ENCODE measurements at places on chromosomes 12 and 14.
A peak's percentile ranks its signal among the peaks of the same experiment; 100 is the strongest.

GRCh38 chr12:53145383-53146260 is 34.9 kb upstream of the ZNF740 start:
- no peak for DNase-seq

- no peak for DNase-seq
Observed at GRCh38 chr12:2297004-2297403, 244.2 kb downstream of the CACNA1C start.

- DNase-seq, result peak; percentile 78
Observed at GRCh38 chr12:76084863-76085519, 506 bp upstream of the NAP1L1 start.

DNA sequence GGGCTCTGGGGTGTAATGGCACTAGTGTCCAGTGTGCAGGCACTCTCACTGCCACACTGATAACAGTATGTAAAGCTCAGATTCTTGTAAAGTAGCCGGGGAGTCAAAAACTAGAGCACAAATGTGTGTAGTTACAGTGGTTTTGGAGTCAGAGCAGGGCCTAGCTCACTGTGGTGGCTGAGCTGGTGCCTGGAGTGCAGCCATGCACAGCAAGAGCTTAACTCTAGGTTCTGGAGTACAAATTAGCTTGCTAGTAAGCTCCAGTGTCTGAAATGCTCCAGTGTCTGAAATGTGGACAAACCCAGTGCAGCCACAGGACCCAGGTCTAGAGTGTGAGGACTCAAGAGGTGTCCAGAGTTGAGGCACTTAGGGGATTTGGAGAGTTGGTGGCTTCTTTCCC is 149.2 kb downstream of the MSRB3 start:
- DNase-seq, result no peak

- DNase-seq, result no peak
Observed at GRCh38 chr12:51390891-51391282, 319 bp downstream of the GALNT6 start.

- DNase-seq, result peak; percentile 35
Observed at GRCh38 chr12:51217133-51217967, 512 bp downstream of the POU6F1 start.

DNA sequence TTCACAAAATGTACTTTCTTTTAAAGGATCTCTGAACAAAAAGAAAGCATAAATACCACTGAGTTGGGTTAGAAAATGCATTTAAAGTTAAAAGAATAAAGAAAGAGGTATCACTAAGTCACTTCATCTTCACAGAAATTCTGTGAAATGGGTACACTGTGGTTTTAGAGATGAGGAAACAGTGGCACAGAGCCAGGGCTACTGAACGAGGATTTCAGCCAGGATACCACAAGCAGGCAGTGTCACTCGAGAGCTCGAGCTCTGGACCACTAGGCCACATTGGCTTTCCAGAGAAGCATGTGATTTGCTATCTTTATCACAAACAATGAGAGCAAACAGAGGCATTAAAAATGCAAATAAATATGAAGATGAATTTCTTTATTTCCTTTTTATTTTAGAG is 51.0 kb downstream of the WDHD1 start:
- no peak for DNase-seq

DNA sequence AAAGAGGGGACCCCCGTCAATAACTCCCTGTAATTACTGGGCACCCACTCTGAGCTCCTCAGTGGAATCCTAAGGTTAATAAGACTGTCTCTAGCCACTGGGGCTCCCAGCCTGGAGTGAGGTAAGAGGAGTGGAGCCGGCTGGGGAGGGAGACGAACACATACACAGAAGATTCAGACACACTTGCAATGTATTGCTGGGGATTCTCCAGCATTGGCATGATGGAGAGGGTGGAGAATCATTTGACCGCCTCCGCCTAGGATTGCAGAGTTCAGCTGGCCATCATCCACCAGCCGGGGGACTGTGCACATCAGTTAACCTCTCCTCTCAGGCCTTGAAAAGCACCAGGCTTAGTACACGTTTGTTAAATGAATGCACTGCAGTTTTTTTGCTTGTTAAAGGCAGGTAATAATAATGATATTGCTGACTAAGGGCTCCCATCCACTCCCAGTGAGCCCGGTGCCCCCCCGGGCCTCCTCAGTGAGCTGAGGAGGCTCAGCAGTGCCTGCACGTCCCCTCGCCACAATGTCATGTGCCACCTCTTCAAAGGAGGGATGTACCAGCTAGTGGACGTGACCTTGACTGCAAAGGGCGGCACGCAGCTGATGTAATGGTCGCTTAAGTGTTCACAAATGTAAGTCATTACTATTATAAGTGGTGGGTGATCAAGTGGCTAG is 20.3 kb upstream of the FAIM2 start:
- no peak for DNase-seq

DNA sequence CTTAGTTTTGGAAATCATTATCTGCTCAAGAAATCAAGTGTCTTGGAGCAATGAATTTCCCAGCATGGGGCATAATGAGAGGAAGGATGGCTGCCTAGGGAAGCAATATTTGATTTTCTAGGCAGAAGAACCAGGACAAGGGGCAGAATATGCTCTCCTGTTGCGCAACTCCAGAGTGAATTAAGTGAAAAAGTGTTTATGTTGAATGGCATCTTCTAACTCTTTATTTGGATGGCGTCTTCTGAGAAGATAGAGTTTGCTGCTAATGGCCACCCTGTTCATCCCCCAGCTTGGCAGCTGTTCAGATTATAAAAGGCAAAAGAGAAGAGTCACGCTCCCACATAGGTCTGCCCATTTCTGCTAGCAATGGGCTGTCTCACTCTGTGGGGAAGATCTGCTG is 1278.1 kb downstream of the AACS start:
- DNase-seq, result no peak

DNA sequence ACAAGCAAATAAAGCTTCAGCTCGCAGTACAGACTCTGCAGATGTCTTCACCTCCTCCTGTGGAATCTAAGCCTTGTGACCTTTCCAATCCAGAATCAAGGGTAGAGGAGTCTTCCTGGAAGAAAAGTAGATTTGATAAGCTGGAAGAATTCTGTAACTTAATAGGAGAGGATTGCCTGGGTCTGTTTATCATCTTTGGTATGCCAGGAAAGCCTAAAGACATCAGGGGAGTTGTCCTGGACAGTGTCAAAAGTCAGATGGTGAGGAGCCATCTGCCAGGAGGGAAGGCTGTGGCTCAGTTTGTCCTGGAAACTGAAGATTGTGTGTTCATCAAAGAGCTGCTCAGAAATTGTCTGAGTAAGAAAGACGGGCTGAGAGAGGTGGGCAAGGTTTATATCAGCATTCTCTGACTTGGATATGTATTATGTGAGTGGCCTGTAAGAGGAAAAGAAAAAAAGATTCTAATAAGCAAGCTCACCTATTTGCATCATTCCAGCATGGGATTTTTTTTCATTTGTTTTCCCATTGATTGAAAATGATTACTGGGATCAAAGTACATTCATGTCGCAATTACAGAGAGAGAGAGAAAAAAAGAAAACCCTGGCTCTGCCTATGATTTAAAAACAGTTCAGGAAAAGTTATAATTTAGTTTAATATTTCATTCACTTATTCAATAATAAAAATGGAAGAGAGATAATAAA is 767 bp downstream of the REP15 start:
- DNase-seq, result no peak

DNA sequence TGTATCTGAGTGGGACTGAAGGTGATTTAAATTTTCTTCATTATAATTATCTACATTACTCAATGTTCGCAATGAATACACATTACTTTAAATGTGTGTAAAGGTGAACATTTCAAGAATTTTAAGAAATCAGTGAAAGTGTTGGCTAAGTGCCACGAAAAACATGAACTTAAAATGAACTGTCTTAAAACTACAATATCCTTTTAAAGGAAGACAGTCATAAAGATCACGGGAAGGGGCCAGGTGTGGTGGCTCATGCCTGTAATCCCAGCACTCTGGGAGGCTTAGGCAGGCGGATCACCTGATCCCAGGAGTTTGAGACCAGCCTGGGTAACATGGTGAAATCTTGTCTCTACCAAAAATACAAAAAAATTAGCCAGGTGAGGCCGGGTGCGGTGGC is 11.2 kb downstream of the MOK start:
- DNase-seq, result no peak

- DNase-seq, result no peak
Observed at GRCh38 chr12:113472191-113473121, 785 bp upstream of the LHX5 start.

- no peak for DNase-seq
Observed at GRCh38 chr12:6614513-6615172, 7.5 kb upstream of the CHD4 start.

DNA sequence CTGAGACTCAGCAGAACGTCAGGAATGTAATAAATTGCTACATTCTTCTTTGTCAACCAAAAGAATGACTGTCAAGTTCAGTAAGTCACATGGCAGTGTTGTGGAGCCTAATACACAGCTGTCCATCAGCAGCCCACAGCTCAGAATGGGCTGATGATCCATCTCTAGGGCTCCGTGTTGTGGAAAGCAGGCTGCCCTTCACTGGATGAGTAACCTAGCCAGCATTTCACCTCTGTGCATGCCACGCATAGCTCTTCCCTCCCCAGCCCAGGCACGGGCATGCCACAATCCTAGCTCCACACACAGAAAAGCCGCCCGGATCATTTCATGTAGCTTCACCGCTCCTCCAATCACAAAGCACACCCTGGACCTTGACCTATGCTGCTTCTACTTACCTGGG is 878.0 kb upstream of the TMEM132C start:
- no peak for DNase-seq

DNA sequence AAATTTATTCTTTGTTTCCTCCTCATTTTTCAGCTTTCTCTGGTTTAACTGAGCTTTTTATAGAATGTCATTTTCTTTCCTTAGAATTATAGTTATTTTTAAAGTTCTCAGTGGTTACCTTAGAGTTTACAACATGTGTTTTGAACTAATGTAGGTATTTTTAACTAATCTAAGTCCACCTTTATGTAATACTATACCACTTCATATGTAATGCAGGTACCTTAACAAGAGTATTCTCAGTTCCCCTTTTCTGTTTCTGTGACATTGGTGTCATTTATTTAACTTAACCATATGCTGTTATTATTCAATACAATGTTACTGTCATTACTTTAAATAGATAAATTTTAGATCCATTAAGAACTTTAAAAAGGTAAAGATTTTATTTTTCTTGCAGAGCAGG is 30.3 kb upstream of the KCNC2 start:
- no peak for DNase-seq

DNA sequence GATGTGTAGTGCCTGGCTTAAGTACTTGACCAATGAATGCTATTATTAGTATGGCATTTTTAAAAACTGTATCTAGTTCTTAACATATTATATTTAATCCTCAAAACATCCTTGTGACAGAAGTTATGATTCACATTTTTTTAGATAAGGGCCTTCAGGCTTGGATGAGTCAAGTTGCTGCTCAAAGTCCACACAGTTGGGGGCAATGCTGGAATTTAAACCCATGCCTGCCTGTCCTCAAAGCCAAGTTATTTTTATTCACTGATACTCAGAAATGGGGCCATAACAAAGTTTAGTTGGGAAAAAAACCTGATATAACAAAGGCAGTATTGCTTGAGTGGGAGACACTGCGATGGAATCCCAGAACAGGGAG is 50.6 kb downstream of the RFX4 start:
- DNase-seq, result no peak

- no peak for DNase-seq
Observed at GRCh38 chr12:14930299-14930698, 8.0 kb downstream of the ERP27 start.

DNA sequence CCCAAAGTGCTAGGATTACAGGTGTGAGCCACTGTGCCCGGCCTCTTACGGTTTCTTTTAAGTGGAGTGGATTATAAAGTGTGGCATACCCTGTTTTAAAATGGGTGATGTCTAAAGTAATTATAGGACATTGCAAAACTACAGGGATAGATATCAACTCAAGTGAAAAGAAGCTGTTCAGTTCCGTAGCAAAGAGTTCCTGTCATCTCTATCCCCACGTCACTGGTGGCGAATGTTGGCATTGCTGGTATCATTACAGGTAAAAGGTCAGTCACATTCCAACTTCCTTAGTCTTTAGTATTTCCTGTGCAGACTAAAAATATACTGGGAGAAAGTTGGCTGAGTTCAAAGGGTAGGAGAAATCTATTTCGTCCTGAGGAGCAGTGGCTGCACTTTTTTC is 95.6 kb upstream of the SLC38A2 start:
- no peak for DNase-seq

GRCh38 chr12:102439426-102440405 is 40.6 kb downstream of the IGF1 start:
- peak; percentile 90 for DNase-seq

DNA sequence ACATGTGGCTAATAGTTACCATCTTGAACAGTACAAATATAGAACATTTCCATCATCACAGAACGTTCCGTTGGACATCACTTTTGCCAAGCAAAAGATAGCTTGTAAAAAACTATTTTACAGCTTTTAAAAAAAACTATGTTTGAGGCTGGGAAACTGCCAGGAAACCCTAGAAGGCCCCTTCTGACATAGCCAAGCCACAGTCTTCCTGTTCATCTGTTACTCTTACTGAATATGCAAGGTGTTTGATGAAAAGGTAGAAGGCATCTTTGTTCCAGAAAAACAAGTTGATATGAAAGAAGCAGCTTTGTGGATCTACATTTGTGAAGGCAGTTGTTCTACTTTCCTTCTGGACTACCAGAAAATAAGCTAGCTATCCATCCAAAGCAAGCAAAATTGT is 23.6 kb upstream of the WNK1 start:
- DNase-seq, result peak; percentile 94
